ENCODE measurements at places on chromosomes 11 and 22.
A peak's percentile ranks its signal among the peaks of the same experiment; 100 is the strongest.

DNA sequence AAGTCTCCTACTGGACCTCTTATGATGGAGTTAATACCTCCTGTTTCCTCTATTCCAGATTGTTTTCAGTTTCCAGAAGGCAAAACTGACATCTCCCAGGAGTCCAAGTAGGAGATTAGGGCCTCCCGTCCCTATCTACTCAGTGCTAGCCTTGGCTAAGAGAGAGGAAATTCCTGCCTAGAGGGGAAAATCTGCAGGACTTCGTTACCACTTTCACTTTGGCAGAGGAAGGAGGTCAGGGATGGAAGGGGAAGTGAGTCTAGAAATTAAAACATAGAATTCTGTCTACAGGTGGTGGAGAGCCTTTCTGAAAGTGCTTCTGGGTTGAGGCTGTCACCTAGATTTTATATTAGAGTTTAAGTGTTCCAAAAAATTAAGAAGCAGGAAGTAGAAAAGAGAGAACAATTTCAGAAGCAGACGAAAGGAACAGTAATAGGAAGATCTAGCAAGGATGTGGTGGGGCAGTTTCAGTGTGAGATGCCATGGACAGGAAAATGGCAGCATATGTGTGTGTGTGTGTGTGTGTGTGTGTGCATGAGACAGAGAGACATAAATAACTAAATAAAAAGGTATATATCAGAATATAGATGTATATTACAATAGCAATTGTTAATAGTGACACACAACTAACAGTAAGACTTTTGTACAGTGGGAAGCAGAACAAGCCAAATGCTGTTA lies 2.4 kb upstream of the TRIM68 start:
- DNase-seq, result no peak

GRCh38 chr11:10351765-10352641 lies 47.1 kb downstream of the ADM start:
- no peak for DNase-seq

DNA sequence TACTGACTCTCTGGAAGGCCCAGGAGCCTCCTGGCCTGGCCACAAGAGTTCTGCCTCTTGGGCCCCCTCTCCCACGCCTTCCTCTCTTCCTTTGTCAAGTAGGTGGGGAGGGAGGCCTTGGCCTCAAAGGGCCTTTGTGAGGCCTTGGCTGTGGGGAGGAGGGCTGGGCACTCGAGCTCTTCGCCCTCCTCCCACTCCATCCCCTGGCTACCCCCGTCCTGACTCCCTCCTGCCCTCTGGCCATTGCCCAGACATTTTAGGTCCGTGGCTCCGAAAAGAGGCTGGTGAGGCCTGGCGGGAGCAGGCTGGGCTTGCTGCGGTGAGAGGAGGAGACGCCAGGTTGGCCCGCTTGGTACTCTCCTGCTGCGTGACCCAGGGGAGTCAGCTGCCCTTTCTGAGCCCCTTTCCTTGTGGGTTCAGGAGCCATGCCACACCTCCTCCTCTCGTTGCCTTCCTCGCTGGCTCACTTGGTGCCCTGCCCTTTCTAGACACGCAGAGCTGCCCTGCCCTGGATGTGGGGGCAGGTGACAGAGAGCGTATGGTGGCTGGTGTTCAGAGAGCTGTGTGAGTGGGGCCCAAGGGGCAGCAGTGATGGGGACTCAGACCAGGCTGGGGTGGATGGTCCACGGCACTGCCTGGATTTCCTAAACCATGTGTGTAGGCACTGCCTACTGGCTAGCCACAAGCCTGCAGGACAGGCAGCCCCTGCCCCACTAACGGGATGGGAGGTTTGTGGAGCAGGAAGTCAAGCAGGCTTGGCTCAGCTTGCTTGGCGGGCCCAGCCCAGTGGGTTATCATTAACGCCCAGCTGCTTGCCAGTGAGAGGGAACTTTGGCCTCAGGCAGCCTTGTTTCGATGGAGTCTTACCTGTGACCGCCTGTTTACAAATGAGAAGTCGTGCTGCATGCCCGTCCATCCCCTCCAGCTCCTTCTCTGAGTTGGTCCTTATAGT lies 15.8 kb upstream of the OMP start:
- no peak for DNase-seq

DNA sequence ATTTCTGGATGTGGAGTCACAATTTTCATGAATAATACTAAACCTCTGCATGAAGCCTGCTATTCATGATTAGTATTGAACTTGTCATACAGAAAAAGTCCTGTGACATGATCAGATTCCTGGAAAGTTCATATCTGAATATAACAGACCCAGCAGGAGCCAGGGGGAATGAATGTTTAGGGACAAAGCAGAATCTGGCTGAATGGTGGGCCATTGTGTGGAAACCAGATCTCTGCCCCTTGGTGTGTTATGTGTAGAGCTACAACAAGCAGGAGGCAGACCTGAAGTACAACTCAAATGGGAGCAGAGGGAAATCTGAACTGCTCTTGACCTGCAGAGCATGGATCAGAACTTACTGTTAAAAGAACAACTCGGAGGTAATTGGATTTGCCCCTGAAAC lies 30.3 kb downstream of the KREMEN1 start:
- DNase-seq, result no peak

DNA sequence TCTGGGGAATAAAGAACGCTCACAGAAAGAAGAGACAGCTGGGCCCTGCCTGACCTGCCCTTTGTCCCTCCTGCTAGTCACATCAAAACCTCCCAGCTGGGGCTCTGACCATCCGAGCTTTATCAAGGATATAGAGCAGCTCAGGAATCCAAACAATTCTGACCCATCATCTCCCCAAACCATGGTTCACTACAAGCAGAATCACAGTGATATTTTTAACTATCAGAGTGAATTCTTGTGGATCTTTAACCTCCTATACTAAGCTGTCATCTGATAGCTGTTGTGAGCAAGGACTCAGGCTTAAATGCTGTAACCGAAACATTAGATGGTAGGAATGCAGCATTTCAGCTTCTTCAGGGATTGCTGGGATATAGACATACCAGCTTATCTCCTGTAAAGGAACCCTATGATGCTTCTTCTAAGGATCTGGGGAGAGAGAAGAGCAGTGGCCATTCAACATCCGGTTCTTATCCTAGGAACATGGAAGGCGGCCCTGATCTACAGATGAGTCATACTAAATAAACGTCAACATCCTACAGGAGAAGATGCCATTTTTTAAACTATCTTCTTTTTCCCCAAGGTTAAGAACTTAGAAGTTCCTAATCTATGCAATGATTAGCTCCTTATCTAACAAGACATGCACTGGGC lies 84.7 kb upstream of the AKIP1 start:
- DNase-seq, result no peak

- DNase-seq, result no peak
Observed at GRCh38 chr22:22924369-22925145, 36.9 kb downstream of the IGLL5 start.

DNA sequence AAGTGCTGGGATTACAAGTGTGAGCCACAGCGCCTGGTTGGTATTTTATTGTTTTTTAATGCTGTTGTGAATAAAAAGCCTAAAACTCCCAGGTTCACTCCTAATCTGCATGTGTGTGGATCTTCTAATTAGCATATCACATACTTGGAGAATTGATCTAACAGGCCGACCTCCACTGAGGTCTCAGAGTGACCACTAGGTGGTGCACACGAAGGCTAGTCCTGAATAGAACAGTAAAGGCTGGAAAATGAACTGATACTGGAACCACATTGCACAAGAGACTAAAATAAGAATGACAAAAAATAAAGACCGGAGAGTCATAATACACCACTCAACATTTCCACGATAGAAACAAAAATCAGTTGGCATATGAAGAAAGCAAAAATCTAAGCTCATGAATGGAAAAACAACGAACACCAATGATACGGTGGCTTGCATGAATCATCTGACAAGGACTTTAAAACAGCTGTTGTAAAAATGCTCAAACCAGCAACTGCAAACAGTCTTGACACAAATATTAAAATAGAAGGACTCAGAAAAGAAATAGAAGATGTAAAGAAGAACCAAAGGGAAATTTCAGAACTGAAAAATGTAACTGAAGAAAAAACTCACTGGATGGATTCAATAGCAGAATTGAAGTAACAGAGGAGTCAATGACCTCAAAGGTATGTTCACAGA lies 19.2 kb downstream of the PIM3 start:
- no peak for DNase-seq

GRCh38 chr11:47177229-47177845 lies 658 bp upstream of the ARFGAP2 start:
- DNase-seq, result peak; percentile 88

GRCh38 chr22:45846952-45847351 lies 130.0 kb downstream of the WNT7B start:
- DNase-seq, result no peak

GRCh38 chr11:21963013-21963412 lies 229.9 kb upstream of the ANO5 start:
- DNase-seq, result no peak

GRCh38 chr11:17745023-17745772 lies 10.6 kb downstream of the KCNC1 start:
- no peak for DNase-seq

- DNase-seq, result no peak
Observed at GRCh38 chr11:2237457-2238238, 32.7 kb downstream of the ASCL2 start.

- DNase-seq, result peak; percentile 77
Observed at GRCh38 chr11:76919887-76920746, 59.4 kb downstream of the ACER3 start.

GRCh38 chr22:47631571-47632102 lies 869.2 kb downstream of the TBC1D22A start:
- no peak for DNase-seq

DNA sequence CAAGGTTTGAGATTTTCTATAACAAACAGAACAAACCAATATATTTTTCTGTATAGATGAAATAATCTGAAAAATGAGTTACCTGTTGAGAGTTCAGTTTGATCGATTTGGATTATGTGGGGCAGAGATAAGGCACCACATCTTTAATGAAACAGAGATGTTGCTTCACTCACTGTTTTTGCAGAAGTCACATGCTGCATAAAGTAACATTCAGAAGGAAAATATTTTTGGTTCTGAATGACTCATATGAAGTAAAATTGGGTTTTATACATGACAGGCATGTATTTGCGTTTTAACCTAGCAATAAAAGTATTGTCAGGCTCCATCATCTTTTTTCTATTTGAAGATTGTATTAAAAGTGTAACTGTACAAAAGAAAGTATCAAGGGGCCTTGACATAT lies 77.8 kb downstream of the BBOX1 start:
- DNase-seq, result no peak

DNA sequence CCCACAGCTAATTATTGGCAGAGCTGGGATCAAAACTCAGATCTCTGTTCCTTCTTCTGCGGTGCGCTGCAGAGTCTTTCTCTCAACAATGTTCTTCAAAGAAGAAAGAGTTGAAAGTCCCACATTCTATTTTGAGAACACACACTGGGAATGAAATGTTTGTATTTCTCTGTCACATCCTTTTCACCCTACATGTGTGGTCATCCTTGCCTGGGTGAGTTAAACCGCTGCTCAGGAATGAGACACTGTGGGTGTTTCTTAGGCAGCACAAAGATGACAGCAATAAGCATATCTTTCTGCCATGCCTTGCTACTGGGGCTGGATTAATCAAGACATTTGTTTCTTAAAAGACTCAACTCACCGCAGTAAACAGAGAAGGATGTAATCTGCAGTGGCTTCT lies 222.6 kb downstream of the LARGE1 start:
- DNase-seq, result no peak

DNA sequence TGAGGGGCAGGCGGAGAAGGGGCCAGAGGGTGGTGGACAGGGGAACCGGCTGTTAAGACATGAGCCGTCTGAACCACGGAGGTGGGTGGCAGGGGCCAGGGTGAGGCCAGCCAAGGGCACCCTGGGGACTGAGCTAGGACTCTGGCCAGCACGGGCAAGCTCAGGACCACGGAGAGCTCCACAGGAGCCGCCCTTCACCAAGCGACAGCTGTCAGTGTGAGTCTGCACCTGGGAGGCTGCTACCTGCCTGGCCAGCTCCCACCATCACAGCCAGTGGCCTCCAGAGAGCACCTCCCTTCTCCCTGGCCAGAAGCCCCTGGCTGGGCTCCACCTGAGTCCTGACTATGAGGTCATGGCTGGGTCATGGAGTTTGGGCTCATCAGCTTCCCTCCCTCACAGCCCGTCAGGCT lies 21.6 kb downstream of the MGAT3 start:
- no peak for DNase-seq

DNA sequence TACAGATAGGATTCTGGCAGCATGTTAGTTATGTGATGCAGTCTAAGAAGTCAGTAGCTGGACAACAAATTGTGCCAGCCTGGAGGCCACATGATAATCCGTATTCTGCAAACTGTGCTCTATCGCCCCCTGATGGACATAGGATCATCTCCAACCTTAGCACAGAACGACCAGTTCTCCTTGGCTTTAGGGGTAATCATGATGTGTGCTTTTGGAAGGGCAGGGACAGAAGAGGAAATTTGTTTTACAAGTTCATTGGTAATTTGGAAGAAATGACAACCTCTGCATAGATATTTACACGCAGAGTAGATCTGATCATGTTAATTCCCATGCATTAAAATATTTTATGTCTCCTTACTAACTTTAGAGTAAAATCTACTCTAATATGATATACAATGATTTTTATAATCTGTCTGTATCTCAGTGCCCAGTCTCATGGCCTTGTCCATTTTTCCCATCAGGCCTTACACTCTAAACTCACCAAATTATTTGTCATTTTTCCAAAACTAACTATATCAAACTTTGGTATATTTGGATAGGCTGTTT lies 12.1 kb downstream of the OR10D3 start:
- DNase-seq, result peak; percentile 38

DNA sequence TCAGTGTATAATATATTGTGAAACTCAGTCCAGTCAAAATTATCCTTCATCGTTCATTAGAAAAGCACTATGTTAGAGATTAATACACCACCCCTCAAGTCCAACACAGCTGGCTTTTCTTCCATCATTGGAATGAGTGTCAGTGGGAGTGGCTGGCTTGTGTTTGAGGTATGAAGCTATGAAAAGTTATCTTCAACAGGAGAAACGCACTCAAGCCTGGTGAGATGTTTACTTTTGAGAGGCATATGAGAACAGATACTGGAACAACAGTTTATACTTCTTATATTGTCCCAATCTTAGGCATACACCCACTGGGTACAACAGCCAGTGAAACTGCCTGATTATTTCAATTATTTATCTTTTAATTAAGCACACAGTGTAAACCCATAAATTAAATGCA lies 34.3 kb downstream of the PLEKHB1 start:
- no peak for DNase-seq
